ENCODE measurements at places on chromosomes 16 and 17.

DNA sequence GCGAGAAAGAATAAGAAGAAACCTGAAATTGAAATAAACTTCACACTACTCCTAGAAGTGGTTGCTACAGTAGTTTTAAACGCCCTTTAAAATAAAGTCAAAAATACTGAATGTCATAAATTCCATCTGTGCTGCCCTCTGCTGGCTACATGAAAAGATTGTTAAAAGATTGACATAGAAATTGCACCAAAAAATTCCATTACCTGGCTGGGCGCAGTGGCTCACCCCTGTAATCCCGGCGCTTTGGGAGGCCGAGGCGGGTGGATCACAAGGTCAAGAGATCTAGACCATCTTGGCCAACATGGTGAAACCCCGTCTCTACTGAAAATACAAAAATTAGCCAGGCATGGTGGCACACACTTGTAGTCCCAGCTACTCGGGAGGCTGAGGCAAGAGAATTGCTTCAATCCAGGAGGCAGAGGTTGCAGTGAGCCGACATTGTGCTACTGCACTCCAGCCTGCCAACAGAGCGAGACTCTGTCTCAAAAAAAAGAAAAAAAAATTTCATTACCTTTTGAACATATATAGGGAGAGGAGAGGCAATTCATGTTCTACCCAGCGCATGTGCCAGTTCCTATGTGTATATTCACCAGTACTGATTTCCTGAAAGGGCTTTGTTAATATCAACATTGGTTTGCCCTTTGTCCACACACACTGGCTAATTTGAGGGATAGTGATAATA is 36.5 kb downstream of the CYTH1 start:
- DNase-seq, result no peak

DNA sequence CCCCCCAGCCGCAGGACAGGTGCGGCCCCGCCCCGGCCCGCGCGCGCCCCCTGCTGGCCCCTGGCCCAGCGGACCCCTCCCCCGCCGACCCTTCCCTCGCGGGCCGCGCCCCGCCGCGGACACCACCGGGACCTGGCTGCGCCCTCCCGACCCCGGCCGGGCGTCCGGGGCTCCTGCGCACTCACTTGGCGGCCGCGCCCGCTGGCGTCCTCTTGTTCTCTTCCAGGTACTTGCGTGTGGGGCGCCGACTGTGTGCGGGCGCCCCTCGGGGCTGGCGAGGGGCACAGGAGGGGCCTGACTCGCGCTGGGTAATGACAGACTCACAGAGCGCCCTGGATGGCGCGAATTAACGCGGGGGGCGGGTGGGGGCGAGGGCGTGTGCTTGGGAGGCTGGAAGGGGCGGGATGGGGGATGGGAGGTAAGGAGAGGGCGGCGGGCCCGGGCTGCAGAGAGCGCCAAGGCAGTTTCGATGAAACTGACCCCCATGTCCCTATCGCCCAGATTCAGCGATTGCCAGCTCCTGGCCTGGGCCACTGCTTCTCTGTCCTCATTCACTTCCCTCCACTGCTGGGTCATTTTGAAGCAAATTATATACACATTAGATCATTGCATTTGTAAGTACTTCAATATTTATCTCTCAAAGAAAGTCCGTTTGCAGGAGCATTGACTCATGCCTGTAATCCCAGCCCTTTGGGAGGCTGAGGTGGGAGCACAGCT is 445 bp upstream of the DBNDD1 start:
- DNase-seq, result peak; percentile 99

DNA sequence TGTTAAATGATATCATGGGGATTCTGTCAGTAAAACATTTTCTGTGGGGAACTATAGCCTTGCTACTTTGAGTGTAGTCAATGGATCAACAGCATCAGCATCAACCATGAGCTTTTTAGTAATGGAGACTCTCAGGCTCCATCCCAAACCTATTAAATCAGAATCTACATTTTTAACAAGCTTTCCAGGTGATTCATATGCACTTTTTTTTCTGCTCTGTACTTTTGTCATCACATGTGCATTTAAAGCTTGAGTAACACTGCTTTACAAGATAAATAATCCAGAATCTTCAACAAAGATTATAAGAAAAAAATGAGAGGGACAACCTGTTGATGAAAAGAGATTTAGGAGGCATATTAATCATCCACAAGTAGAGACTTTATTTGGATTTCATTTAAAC is 23.5 kb downstream of the NUP93 start:
- DNase-seq, result no peak

- no peak for DNase-seq
Observed at GRCh38 chr17:43549496-43549895, 3.4 kb upstream of the ETV4 start.

GRCh38 chr16:11372073-11372828 is 27.0 kb downstream of the RMI2 start:
- DNase-seq, result peak; percentile 8
